ENCODE measurements at places on chromosomes 3 and 15.

- no peak for DNase-seq
Measured at GRCh38 chr15:84982301-84982920, 755 bp downstream of the PDE8A start.

DNA sequence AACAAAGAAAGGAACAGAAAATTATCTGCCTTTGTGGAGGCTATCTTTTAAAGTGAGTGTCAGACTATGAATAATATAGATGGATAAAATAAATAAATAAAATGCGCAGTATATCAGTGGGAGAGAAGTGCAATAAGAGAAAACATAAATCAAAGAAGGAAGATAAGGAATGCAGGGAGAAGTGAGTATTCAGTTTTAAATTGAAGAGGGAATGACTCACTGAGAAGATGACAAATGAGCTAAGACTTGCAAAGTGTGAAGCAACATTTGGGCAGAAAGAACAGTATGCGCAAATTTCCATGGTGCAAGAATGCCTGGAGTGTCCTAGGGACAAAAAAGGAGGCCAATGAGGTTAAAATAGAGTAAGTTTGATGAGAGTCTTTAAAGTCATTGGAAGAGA is 1300.1 kb upstream of the ALCAM start:
- no peak for DNase-seq

DNA sequence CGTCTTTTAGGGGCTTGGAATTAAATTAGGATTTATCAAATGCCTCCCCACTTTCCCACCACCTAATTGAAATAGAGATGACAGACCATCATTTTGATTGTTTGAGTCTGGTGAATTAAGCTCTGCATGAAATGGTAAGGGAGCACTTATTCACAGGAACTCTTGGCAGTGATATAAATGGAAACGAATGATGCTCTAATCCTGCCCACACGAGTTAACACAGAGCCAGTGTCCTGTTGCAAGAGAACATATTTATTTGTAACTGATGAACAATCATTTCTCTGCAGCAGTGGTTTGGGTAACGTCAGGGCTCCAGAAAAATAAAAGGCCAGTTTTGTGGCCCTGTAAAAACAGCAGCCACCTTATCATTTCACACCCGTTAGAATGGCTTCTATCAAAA is 163.3 kb downstream of the FEZF2 start:
- DNase-seq = no peak

- DNase-seq = no peak
Measured at GRCh38 chr3:162743091-162743490, 1246.5 kb downstream of the OTOL1 start.

GRCh38 chr15:59347915-59348314 is 24.8 kb downstream of the MYO1E start:
- DNase-seq = no peak

DNA sequence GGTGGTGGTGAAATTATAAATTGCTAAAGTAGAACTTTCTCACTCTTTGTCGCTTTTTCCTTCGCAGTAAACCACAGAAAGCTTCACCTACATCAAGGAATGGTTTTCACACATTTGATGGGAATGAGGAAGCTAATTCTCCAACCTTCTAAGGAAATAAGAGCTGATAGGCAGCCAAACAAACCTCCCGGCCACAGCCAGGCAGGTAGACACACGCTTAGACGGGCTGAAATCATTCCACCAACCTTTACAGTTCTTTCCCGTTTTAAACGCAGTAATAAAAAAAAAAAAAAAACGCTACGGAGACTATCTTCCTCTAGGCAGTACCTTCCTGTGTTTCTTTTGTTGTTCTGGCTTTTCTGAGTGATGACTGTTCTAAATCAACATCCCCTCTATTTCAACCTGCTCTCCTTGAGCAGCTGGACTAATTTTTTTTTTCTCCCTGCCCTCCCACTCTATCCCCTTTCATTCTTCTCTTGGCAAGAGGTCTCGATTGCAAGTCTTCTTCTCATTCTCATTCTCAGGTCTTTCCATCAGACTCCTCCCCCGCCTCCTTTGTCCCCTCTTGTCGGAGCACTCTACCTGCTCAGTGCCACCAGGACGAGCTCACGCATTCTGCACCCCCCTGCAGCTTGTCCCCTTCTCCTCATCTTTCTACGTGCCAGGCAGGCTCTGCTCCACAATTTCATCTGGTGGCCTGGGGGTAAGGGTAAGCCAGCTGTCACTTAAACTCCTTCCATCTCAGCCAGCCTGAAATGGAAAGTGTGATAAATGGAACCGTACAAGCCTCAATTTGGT is 391.1 kb upstream of the MDFIC2 start:
- DNase-seq = no peak

- DNase-seq = peak; percentile 7
Measured at GRCh38 chr3:151918253-151919029, 45.0 kb downstream of the SUCNR1 start.

- DNase-seq = no peak
Measured at GRCh38 chr15:89136818-89137772, 48.8 kb downstream of the ABHD2 start.

DNA sequence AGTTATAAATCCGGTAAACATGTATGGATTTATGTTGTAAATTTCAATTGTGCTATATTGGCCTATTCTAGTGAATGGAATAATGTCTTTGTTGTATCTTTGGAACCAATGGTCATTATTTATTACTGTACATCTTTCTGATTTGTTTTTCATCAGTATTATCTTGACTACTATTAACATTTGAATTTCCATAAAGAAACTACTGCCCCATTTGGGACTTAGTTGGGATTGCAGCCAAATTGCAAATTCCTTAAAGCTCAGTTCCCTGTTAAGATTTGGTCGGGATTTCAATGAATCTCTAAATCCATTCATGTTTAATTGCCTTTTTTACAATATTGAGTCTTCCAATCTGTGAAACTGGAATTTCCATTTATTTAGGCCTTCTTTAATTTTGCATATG is 822.4 kb upstream of the CADM2 start:
- no peak for DNase-seq

- no peak for DNase-seq
Measured at GRCh38 chr3:27719314-27720003, 2.7 kb downstream of the EOMES start.

DNA sequence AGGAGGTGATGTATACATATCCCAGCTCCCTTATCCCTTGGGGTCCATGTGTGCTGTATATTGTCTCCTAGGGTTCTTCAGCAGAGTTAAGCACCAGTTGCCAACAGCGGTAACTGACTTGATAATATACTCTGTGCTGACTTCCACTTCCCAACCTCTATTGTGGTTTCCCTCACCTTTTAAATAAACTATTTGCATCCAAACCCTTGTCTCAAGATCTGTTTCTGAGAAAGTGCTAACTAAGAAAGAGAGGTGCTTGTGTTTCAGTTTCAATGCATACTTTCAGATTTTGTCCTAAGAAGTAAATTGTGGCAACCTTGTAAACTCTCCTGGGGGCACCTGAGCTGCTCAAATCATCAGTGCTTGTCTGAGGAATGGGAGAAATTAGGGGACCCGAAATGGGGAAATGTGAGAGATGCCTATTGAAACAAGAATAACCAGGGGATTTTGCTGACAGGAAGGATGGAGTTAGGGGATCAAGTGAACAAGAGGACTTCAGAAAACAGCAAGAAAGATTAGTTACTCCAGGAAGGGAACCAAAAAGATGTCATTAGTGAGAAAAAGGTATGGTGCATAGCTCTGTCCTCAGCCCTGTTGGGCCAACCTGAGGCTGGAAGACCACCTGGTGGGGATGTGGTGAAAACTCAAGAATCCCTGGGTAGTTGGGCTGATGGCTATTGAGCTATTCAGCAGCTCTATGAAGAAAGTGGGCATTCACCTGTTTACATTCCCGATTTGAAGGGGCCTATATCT is 50.9 kb upstream of the MRPL3 start:
- DNase-seq = no peak

DNA sequence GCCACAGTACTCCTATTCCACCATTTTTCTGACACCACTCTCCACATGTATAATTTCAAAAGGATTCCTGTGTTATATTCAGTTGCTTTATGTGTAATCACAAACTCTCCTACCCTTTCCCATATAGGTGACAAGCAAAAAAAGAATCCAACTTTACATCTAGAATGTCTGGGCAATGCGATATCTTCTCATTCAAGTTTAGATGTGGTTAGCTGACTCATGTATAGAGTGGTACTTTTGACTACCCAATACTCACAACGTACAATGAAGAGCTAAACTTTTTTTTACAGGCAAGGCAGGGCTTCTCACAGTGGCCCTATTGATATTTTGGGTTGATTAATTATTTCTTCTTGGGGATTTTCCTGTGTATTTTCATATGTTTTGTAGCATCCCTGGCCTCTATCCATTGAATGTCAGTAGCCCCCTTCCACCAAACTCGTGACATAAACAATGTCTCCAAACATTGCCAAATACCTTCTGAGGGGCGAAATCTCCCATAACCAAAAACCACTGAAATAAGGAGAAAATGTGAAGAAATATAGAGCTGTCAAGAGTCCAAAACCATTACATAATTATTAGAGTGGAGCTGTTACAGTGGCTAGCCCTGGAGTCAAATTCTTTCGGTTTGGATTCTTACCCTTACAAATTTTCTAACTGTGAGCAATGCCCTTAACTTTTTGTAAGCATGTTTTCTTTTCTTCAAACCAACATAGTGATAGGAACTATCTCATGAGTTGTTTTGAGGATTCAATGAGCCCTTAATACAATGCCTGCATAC is 342.6 kb downstream of the NSUN3 start:
- DNase-seq = no peak

GRCh38 chr3:126057501-126057819 is 26.5 kb downstream of the SLC41A3 start:
- DNase-seq = no peak

DNA sequence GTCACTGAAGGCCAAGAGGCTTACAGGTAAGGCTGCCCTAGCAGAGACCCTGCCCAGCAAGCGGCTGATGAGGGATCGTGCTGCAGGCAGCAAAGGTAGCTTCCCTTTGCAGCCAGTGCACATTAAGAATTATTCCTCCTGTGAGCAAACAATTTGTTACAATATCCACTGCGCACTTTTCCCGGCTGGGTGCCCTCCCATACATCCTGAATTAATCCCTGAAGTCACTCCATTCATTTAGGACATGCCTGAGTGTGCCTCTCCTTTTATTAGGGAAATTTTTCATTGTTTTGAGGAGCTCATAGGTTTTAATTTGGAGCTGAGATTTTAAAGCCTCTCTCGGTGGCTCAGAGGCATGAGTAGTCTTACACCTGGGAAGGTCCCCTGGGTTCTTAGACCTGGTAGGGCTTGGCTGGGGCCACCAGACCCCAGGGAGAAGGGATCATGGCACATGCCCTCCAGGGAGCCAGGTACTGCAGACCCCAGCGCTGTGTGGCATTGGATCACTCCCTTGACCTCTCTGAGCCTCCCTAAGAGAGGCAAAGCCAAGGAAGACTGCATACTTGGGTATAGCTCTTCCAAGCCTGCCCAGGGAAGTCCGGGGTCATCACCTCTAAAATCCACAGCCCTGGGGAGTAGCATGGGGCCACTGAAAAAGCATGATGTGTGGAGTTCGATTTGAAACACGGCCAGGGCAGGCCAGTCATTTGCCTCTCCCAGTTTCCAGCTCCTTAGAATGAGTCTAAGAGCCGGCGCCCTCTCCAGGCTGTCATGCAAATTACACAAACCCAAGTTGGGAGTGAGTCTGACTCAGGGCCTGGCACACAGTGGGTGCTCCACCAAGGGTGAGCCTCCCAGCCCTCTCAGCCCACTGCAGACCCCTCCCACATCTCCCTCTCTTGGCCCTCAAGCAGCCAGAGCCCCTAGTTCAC is 151.9 kb upstream of the LINGO1 start:
- peak; percentile 43 for DNase-seq

DNA sequence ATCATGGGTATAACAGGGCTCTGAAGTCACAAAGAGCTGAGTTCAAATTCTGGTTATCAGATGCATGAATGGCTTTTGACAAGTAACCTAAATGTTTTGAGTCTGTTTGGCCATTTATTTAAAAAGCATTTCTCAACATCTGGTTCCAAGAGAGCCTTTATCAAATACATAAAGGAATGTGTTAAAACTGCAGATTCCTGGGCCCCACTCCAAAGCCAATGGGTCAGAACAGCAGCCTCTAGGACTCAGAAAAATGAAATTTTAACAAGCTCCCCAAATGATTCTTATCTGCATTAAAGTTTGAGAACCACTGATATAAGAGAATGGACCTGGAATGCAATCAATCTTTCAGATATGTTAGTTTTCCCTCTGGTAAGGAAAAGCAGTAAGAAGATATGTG is 3.4 kb downstream of the B4GALT4 start:
- DNase-seq = no peak

- no peak for DNase-seq
Measured at GRCh38 chr15:100336061-100336460, 5.7 kb downstream of the ADAMTS17 start.

- no peak for DNase-seq
Measured at GRCh38 chr15:78024883-78025282, 52.6 kb downstream of the TBC1D2B start.

- DNase-seq = no peak
Measured at GRCh38 chr3:182782149-182782548, 11.2 kb upstream of the ATP11B start.

DNA sequence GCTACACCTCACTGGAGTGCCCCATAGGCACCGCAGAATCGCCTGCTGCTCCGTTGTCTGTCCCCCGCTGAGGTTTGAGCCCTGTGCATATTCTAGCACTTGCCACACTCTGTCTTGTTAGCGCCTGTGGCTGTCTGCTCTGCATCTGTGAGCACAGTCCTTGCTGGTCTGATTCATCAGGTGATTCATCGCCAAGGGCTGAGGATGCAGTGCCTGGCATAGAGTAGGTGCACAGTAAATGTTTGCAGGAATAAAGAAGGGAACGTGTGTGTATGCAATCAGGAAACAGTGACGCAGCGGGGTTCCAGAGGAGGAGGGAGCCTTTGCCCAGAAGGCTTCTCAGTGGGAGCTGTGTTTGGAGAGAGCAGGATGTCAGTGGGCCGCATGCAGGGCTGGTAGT is 124.0 kb upstream of the PLXNA1 start:
- no peak for DNase-seq

GRCh38 chr15:25801586-25802284 is 61.4 kb downstream of the ATP10A start:
- no peak for DNase-seq

GRCh38 chr3:152155246-152156020 is 113.3 kb upstream of the MBNL1 start:
- DNase-seq = no peak

DNA sequence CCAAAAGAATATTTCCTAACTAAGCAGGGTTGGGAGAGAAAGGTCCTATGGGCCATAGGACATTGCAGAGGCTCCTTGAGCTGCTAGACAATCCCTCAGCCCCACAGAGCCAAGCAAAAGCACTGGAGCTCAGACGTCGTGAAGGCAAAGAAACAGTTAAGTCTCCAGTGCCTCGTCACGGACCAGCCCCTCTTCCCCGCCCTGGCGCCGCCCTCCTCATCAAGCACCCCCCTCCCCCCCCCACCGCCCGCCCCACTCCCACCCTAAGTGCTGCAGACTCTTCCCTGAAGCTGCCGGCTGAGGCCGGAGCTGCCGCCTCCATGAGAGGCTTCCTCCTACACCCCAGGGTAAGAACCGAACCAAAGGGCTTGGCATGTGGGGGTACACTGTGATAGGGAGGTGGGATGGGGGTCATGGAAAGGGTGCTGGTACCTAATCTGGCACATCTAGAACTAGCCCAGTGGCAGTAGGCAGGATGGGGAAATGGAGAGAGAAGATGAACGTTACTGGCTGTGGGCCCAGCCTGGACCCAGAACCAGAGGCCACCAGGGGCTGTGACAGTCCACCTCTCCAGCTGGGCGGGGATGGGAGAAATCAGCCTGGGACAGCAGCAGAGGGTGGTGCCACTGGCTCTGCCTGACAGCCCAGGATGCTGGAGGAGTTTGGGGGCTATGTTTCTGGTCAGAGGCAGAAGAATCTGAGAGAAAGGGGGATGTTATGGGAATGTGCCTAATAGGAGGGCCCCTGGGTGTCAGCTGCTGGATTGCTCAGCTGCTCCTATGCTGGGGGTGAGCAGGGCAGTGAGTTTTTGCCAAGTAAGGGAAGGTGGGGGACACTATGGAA is at the start of gene MAP1A:
TSS of gene MAP1A (plus strand) at position 255 of the 843 bp plus-strand sequence. CDS start 3,866 bp downstream, outside the sequence.
- DNase-seq = no peak

All from germinal center (tissue), 1 donor.